ENCODE measurements at places on chromosomes 12 and 14.

DNA sequence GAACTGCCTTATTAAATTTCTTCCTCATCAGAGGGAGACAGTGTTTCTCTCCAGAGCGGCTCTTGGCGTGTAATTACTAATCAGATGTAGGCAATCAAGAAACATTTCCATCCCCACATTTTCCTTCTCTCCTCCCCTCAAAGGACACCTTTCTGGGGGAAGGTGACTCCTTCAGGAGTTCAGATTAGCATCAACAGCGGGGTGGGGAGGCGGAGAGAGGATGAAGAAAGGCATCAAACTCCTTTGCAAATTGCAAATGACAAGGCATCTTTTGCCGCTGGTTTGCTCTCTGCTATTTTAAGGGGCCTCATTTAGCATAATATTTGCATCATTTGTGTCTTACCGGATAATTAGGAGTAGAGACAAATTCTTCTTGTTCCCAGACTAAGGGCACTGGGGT lies 231.7 kb upstream of the SRRM4 start:
- no peaks in the 10 kb centered on the region for H3K4me1 ChIP-seq
- no peaks in the 10 kb centered on the region for H3K36me3 ChIP-seq
- no peak overlapping the region for H3K4me3 ChIP-seq
- no peak for DNase-seq
- H3K27ac ChIP-seq = no peak overlapping the region

DNA sequence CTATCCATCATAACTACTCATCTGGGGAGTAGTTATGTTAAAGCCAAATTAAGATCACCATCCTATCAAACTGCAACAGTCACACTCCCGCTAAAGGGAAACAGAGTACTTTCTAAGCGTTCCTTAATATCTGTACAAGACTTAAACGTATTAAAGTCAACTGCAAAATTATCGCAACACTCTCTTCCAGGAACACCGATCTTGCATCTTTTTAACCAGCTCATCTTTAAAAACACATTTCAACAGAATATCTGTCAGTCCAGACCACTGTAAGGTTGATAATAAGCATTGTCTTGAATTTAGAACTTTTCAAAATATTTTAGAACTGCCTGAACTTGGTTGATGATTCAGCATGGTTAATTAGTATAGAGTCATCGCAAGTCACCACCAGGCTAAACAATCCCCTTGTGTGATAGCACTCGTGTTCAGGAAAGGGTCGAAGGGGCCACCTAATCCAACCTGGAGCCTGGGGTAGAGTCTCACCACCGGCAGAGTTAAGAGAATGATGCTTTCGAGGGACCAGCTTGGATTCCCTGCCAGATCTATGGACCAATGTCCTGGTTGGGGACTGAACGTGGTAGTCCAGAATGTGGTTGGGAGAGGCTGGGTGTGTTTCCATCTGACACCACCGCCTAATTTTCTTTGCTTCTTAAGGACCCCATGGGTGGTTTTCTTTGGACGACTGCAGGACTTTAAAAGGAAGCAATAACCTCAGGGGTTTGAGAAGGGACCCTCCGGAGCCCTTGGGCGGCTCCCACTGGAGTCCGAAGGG lies 890 bp downstream of the SPTLC2 start:
- no peaks in the 10 kb centered on the region for H3K36me3 ChIP-seq
- H3K4me3 ChIP-seq = peak overlapping the region; percentile 91
- peak; percentile 36 for DNase-seq
- H3K27me3 ChIP-seq = no peaks in the 10 kb centered on the region

DNA sequence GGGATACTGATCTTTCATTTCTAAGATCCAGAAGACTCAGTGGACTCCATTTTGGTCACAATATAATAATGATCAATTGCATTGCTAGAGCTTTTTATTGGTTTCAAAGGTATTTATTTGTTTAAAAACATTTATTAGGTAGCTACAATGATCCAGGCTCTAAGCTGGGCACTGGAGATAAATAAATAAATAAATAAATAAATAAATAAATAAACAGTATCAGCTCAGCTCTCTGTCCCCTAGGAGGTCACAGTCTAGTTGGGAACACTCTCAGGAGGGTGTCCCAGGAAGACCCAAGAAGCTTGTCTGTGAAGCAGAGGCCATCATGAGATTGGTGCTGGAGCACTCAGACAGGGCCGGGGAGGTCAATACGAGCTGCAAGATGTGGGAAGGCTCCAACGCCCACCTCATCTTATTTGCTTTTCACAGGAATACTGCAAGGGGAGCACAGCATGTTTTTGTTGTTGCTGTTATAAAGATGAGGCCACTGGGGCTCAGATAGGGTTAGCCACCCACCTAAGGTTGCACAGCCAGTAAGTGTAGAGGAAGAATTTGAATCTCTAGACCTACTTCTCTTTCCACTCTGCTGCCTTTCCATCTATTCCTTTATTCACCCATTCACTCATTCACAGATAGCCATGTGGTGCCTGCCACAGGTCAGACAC lies 15.5 kb downstream of the ASB2 start:
- H3K4me1 ChIP-seq = no peaks in the 10 kb centered on the region
- H3K27me3 ChIP-seq = no peaks in the 10 kb centered on the region
- no peak overlapping the region for H3K4me3 ChIP-seq
- no peak overlapping the region for H3K27ac ChIP-seq

GRCh38 chr14:89983375-89983774 lies 27.6 kb downstream of the TDP1 start:
- DNase-seq = no peak
- H3K36me3 ChIP-seq = peaks cover 16% of the 10 kb centered on the region
- H3K27me3 ChIP-seq = no peaks in the 10 kb centered on the region
- no peaks in the 10 kb centered on the region for H3K4me1 ChIP-seq
- H3K4me3 ChIP-seq = no peak overlapping the region

GRCh38 chr14:48925184-48925583 lies 661.0 kb downstream of the RPS29 start:
- H3K4me3 ChIP-seq = no peak overlapping the region
- no peak overlapping the region for H3K27ac ChIP-seq
- no peak for DNase-seq
- H3K36me3 ChIP-seq = no peaks in the 10 kb centered on the region

GRCh38 chr12:62192180-62192902 lies 67.9 kb upstream of the USP15 start:
- H3K27ac ChIP-seq = no peak overlapping the region
- peaks cover 25% of the 10 kb centered on the region for H3K27me3 ChIP-seq
- DNase-seq = peak; percentile 92
- peaks cover 15% of the 10 kb centered on the region for H3K4me1 ChIP-seq
- no peaks in the 10 kb centered on the region for H3K36me3 ChIP-seq

DNA sequence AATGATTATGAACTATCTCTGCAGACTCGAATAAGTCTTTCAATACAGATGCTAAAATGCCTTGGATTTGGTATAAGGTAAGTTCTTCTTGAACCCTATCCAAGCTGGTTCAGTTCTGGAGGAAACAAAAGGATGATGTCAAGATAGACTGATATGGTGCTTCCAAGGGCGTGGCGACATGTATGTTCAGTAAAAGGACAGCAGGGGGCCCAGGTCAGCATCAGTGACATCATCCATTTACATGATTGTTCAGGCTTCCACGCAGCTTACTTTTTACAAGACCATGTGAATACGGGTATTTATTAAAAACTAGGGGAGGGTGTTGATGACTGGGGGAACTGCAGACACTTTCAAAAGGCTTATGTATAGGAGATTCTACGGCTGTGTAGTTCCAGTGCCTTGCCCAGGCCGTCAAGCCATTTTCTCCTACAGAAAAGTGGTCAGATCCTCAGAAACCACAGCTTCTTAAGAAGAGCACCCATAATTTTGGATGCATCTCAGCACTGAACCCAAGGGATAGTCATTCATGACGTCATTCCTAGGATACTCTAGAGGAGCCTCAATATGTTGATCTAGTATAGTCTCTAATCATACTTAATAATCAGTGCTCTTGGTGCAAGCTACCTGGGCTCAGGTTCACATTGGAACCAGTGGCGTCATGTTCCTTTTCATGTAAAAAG lies 527.7 kb downstream of the FUT8 start:
- DNase-seq = no peak
- no peaks in the 10 kb centered on the region for H3K4me1 ChIP-seq
- H3K36me3 ChIP-seq = no peaks in the 10 kb centered on the region

- no peak overlapping the region for H3K27ac ChIP-seq
- H3K4me3 ChIP-seq = no peak overlapping the region
- no peaks in the 10 kb centered on the region for H3K27me3 ChIP-seq
- no peaks in the 10 kb centered on the region for H3K4me1 ChIP-seq
- DNase-seq = no peak
- H3K36me3 ChIP-seq = no peaks in the 10 kb centered on the region
Observed at GRCh38 chr12:9872162-9872561, 3.0 kb upstream of the CLEC2B start.
